Ammon's horn (tissue), 1 donor: ENCODE measurements at places on chromosomes 5 and 9.

DNA sequence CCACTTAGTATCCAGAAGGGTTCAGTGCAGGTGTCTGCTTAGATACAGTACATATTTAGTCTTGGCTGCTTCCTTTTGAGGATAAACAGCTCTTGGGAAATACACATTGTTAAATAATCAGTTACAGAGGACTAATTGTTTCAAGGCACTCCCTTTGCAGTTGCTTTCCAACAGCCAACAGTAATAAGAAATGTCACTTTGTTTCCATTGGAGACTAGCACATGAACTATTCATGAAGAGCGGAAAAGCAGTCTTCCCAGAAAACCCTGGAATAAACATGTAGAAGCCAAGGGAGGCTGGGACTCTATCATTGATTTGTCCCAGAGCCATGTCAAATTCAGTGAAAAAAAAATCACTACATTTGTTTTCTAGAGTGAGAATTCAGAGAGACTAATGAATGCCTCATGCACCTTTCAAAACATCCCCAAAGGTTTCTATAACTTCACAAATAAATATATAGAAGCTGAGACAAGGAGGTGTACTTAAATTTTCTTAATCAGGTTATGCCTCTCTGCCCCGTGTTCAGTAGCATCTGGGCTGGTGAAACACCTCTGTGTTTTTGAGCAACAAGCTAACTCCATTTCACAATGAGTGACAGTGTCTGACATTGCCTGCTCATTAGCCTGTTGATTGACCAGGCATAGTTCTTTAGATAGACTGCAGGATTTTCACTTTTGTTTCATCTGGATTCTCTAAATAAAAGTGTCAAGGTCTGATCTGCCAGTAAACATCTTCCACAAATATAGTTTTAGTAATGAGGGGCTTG lies 271.5 kb downstream of the ARRDC3 start:
- DNase-seq: peak; percentile 34

- DNase-seq: no peak
Observed at GRCh38 chr5:72480841-72481240, 26.4 kb downstream of the ZNF366 start.

DNA sequence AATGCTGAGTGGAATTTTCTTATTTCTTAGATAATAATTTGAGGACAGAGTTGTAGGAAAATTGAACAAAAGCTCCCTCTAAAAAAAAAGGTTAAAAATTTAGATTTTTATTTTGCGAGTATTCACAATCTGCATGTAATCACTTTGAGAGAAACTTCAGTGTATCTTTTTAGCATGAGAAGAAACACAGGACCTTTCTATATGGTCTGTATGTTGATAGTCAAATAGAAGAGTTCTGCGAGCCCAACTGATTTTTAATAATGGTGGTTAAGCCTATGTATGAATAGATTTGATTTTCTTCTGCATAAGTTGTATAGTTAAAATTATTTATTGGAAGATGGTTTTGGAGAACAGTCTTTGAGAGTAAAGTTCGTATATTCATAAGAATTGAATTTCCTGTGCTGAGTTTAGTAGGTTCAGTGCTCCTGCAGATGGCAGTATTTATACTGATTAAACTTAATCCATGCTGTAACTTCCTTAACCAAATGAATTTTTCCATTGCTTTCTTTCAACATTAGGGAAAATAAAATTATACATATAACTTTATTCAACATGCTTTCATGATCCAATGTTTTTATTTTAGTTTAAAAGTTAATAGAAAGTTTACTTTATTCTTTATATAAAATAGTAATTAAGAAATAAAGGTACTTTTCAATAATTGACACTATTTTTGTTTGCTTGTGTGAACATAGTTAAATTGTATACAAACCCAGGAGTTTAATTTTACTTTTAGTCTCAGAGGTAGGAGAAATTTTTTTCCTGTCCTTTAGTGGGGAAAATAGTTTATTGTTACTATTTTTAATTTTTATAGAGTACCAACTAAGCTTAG lies 19.6 kb downstream of the TCERG1 start:
- DNase-seq: peak; percentile 34

- DNase-seq: no peak
Observed at GRCh38 chr9:113205861-113206260, 15.2 kb downstream of the FKBP15 start.
